ENCODE measurements at places on chromosomes 12 and 14.

DNA sequence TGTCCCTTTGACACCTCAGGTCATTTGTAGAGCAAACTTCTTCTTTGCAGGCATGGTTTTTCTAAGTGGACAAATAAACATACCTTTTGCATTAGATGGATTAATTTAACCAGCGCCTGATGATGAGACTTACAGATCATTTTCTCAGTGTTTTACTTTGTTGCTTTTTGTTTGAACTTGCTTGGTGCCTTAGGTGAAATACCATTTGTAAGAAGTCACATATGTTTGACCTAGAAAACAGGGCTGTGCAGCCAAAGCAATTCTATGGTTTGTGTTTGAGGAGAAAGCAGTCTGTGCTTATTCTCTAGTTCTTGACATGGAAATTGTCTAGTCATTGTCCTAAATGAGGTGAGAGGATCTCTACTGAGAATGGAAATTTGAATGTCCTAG is 111.1 kb downstream of the DIP2B start:
- no peak for DNase-seq

GRCh38 chr12:62917926-62918325 is 17.0 kb downstream of the PPM1H start:
- DNase-seq: no peak

DNA sequence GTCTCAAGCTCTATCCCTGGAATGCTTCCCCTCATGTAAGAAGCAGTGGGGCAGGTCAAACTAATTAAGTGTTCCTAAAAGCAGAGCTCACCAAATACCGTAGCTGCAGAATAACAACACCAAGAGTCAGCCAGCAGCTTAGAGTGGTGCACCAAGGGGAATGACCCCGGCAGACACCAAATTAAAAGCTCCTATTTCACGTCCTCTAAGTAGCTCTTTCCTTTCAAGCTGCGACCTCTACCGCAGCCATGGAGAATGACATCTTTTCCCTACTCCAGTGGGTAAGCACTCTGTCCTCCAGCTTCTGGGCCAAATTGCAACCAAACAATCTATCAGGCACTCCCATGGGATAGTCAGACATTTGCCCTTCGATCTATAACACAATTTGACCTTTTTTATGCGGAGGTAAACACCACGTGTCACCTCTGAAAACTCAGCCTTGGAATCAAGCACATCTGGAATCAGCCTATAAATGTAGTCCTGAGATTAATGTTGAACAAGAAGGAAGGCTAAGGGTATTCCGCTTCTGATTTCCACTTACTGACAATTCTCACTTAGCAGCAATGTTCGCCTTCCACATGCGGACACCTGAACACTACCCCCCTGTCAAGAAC is 67.6 kb upstream of the CDKN3 start:
- no peak for DNase-seq

DNA sequence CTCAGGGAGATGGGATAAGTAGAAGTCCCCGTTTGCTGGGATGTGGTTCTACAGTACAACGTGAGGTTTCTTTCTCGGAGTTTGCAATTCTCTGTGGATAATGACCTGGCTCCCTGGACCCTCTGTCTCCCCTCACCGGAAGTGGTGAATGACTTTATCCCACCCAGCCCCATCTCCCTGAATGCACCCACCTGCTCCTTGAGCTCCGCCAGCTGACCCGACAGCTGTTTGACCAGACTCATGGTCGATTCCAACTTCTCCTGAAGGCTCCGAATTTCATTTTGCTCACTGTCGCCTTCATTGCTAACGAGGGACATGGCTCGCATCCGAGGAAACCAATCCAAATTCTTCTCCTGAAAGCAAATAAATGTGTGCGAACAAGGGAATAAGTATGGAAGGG is 144.6 kb downstream of the SSPN start:
- DNase-seq: no peak

DNA sequence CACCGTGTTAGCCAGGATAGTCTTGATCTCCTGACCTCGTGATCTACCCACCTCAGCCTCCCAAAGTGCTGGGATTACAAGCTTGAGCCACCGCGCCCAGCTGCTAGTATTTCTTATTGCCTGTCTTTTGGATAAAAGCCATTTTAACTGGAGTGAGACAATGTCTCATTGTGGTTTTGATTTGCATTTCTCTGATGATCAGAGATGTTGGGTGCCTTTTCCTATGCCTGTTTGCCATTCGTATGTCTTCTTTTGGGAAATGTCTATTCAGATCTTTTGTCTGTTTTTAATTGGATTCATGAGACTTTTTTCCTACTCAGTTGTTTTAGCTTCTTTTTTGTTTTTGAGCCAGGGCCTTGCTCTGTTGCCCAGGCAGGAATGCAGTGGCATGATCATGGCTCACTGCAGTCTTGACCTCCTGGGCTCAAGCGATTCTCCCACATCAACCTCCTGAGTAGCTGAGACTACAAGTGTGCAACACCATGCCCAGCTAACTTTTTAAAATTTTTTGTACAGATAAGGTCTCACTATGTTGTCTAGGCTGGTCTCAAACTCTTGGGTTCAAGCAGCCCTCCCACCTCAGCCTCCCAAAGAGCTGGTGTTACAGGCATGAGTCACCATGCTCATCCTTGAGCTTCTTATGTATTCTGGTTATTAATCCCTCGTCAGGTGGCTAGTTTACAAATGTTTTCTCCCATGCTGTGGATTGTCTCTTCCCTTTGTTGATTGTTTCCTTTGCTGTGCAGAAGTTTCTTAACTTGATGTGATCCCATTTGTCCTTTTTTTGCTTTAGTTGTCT is 65.9 kb downstream of the ACACB start:
- DNase-seq: no peak

DNA sequence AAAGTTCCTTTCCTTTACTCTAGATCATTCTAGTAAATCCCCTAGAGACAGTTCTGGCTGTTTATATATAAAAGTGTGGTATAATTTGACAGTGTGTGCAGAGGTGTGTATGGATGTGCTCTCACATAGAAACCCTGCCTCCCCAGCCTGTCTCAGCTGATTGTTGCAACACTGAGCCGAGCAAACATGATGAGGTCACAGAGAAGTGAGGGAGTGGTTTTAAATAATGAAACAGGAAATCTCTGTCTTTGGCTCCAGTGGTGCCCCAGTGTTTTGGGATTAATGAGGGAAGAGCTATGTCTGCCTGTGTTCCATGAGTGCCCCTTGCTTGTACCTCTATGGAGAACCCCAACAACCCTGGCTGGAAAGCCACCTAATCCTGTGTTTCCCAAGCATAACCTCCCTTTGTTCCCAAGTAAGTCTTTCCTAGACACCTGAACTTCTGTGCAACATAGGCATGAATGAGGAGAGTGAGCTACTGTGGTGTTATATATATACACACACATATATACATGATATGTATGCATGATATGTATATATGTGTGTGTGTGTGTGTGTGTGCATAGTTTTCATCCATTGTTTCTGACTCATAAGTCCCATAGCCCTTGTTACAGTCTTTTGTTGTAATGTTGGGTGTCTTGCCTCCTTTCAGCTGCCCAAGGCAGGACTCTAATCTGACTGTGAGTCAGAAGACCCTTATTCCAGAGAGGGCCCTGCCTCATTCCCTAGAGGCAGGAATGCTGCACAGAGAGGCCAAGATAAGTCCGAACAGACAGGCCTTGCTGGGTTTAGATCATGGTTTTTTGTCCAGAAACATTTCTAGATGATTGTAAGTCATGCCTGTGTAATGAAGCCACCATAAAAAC is 18.0 kb downstream of the TRAF3 start:
- DNase-seq: peak; percentile 61
